NCI-H1092 (cell line): ENCODE measurements at places on chromosomes 1 and 21.

GRCh38 chr1:162772571-162773154, 17.8 kb upstream of the HSD17B7 start:
- DNase-seq = no peak

- no peak for DNase-seq
Observed at GRCh38 chr1:226086776-226087175, 24.3 kb downstream of the H3-3A start.

- DNase-seq = no peak
Observed at GRCh38 chr1:69842326-69842725, 274.6 kb downstream of the LRRC7 start.

DNA sequence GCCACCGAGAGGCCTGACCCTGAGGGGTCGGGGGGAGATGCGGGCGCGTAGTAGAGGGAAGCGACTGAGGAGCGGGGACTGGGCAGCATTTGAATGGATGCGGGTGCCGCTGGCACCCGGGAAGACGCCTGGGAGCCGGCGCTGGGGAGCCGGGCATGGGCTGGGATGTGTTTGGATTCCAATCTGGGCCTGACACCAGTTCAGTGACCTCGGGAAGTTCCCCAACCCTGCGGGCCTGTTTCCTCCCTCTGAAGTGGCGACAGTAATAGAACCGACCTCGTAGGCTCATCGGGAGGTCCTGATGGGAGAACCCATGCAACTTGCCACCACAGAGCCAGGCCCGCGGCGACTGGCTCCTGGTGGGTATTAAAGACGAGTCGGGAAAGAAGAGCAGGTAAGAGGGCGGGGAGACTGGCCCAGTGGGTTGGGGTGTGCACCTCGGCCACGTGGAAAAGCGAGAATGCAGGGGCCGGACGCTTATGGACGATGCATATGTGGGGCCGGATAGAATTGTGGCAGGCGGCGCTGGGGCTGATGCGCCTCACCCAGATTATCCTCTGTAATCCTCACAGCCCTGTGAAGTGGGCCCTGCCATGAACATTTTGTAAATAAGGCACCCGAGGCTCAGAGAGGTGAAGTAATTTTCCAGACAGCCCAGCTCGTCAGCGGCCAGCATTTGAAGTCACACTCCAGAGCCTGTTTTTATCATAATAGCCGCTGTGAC, 105.8 kb downstream of the SLC16A1 start:
- no peak for DNase-seq

GRCh38 chr1:181219938-181220337, 131.4 kb downstream of the IER5 start:
- no peak for DNase-seq

- DNase-seq = no peak
Observed at GRCh38 chr1:6614019-6614928, 743 bp downstream of the PHF13 start.

DNA sequence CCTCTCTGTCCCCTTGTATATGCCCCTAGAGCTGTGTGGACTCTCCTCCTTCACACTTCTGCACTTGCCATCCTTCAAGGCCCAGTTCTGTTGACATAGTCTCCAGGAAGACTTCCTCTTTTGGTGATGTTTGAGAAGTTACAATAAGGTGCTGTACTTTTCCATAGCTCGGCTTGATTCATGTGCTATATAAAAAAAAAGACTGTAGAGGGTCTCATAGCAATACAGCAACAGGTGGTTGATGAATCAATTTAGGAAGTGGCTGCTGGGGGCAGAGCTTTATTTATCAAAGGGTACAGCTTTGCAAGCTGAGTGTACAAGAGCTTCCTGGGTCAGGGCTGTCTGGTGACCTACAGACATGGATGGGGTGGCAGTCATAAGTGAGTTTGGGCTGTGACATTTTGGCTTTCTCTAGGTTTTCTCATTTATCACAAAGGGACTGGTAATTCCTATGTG, 102.7 kb downstream of the RUNX1 start:
- no peak for DNase-seq

GRCh38 chr1:70948396-70949017, 99.1 kb downstream of the PTGER3 start:
- no peak for DNase-seq

DNA sequence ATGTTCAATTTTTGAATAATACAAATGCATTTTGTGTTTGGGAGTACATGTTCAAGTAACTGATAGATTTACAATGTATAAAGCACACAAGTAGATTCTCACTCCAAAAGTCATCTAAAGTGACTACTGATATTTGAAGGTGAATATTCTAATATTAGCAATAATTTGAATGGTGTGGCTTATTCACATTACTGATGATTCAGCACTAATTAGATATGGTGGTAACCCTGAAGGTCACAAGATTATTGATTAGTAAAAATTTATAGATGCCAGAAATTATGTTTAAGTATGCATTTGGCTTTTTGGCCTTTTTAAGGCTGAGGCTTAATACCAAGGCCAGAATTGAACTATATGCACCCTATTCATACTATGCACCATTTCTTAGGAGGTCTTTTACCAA, 52.4 kb upstream of the TENT5C start:
- no peak for DNase-seq

- DNase-seq = no peak
Observed at GRCh38 chr1:19495799-19496526, 10.6 kb upstream of the CAPZB start.

DNA sequence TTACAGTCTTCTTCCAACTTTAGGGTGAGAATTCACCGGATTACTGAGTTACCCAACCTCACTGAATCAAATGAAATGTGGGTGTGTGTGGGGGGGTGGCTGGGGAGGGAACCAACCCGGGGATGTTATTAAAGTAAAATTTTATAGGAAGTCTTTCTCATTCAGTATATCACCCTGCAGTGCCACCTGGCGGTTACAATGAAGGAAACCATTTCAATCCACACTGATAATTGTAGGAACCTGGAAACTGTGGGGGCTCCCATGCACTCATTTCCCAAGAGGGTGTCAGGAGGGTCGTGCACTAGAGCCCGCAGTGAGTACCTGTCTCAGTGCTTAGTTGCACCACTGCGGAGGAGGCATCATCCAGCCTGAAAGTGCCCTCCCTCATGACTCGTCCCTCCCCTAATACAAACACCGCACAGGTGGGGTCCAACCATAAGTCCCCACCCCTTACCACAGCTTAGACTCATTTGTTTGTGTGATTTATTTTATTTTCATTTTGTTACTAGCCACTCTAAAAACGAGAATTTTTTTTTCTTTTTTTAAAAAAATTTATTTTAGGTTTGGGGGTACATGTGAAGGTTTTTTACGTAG, 29.1 kb upstream of the IGSF5 start:
- DNase-seq = peak; percentile 64

GRCh38 chr1:183167676-183168075, 18.4 kb upstream of the LAMC2 start:
- DNase-seq = no peak

GRCh38 chr1:186904361-186904760, 75.6 kb downstream of the PLA2G4A start:
- no peak for DNase-seq
